ENCODE measurements at places on chromosomes 5 and 9.

GRCh38 chr5:44246986-44247385 lies 142.2 kb downstream of the FGF10 start:
- DNase-seq: no peak

- no peak for DNase-seq
These were observed 109.1 kb upstream of the RPS23 start for GRCh38 chr5:82387001-82387818.

DNA sequence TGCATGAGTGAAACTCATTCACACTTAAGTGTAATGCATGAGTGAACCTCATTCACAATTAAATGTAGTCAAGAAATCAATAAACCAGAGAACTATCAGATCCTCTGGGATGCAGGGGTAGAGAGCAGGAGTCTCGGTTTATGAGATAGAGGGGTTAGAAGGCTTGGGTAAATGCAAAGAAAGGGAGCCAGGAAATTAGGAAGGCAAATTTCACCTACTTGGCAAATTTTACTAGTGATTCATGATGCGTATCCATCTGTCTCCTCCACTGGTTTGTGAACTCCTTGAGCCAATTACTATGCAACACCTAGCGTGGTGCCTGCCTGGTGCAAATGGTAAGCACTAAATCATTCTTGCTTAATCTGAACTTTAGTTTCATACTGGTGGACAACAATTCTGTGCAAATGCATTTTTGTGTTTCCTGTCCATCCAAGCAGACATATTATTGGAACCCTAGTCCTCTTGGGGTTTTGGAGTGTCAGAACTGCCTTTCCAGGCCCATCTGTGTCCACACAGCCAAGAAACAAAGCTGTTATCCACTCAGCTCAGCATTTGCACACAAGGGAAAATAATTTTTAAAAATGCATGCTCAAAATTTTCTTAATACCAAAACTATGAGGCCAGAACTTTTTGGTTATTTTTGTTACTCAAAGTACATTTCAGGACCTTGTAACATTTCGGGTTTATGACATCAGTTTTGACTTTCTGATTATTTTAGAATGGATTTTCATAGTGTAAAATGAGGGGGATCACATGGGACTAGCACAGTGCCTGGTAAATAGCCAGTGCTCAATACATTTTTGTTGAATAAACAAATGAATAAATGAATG lies 5.2 kb downstream of the HAPLN1 start:
- no peak for DNase-seq

DNA sequence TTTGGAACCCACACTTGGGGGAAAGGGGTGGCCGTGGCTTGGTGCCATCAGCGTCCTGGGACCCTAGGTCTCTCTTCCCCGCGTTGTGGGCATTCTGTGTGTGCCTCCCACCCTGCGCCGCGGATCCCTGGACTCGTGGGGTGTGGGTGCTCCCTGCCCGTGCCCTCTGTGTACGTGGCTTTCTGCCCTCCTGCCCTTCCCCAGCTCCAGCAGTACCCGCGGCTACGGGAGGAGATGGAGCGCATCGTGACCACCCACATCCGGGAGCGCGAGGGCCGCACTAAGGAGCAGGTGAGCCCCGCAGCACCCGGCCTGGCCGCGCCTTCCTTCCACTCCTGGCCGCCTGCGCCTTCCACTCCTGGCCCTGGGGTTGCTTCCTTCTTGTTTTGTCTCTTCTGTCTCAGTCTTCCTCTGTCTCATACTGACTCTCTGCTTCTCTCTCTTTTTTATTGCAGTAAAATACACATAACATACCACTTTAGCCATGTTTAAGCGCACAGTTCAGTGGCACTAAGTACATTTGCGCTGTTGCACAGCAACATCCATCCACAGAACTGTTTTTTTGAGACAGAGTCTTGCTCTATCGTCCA lies 30.7 kb downstream of the DNM1 start:
- no peak for DNase-seq

DNA sequence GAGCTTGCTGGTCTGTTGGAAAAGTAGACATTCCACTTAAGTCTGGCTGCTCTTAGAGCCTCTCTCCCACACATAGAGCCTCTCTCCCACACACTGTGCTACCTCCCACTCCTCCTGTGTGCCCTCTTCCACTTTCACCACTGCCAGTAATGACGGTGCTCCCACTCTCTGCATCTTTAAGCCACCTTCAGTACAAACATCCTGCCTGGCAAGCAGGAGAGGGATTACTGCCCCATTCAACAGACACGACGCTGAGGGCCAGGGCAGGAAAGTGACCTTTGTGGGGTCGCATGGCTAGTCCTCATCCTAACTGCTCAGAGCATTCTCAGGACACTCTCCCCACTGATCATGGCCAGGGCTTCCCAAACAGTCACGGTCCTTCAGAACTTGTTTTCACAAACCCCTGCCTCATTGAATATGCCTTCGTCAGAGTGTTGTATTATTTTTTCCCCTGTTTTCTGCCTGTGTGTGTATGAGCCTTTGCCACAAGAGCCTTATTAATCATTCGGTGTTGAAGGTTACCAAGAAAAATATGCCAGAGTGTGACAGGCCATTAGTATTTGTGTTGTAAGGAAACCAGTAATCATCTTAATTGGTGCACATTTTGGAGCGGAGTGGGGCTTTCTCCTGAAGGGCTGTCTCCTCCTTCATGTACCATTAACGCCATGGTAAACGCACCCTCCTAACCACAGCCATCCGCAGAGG lies 87.1 kb upstream of the SAP30L start:
- DNase-seq: no peak

- DNase-seq: no peak
These were observed 671.3 kb upstream of the KLF4 start for GRCh38 chr9:108160706-108161355.

DNA sequence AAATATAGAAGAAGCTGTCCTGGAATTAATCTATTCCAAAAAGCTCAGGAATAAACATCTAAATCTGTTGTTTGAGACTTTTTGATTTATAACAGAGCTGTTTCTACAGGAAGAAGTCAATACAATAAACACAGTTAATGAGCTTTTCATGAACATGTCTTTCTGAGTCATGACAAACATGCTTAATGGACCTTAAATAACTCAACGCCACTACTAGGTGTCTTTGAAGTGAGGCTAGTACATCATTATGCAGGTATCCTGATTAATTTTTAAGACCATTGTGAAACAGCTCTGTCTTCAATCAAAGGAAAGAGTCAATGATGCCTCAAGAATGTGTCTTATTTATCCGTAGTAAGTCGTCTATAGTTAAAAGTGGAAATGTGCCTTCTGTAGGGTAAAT lies 131.6 kb downstream of the GABRB2 start:
- DNase-seq: no peak

DNA sequence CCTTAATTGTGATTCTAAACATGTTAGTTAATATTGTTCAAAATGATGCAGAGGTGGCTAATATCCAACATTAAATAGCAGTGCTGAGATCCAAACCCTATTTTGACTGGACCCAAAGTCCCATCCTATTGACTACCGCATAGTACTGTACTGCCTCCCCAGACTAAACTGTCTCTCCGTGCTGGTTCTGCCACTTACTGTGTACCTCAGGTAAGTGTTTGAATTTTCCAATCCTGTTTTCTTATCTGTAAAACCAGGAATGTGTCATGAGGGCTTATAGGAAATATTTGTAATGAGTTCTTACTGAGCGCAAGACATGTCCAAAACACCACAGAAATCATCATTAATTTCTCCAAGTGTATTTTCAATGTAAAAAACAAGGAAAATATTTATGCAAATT lies 209.2 kb upstream of the CD180 start:
- no peak for DNase-seq

GRCh38 chr5:359301-359897 lies 37.9 kb downstream of the AHRR start:
- DNase-seq: no peak

DNA sequence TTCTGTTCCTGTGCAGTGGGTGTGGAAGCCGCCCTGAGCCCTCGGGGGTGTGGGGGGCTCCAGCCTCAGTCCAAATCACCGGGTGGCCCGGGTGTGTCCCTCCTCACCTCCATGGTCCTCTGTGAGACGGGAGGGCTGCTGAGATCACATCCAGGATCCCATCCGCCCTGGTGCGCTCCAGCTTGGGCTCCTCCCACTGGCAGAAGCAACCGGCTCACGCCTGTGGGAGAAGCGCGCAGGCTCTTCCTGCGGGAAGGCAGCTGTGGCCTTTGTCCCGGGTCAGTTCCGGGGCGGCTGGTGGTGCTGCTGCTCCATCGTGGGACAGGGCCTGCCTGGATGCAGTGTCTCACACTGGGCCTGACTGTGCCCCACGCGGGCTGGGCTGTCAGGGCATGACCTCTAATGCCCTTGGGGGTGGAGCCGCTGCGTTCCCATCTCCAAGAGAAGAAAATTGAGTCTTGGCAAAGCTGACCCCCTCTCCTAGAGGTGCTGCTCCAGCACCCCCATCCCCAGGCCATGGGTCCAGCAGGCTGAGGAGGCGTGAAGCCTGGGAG lies 18.5 kb downstream of the OLFM1 start:
- DNase-seq: no peak

DNA sequence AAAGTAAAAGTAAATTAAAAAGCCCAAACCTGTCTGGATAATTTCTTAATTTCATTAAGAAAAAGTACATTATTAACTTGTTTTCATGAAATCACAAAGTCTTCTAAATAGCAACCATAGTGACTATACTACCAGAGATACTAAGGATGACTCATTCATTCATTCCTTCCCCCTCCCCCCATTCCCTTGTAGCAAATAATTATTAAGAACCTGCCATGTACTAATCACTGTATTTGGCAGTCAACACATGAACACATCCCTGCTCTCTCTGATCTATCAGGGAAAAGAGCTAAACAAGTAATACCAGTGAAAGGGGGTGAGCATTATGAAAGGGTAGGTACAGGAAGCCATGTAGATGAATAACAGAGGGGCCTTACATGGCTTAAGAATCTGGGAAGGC lies 203.9 kb downstream of the CWC27 start:
- DNase-seq: no peak

DNA sequence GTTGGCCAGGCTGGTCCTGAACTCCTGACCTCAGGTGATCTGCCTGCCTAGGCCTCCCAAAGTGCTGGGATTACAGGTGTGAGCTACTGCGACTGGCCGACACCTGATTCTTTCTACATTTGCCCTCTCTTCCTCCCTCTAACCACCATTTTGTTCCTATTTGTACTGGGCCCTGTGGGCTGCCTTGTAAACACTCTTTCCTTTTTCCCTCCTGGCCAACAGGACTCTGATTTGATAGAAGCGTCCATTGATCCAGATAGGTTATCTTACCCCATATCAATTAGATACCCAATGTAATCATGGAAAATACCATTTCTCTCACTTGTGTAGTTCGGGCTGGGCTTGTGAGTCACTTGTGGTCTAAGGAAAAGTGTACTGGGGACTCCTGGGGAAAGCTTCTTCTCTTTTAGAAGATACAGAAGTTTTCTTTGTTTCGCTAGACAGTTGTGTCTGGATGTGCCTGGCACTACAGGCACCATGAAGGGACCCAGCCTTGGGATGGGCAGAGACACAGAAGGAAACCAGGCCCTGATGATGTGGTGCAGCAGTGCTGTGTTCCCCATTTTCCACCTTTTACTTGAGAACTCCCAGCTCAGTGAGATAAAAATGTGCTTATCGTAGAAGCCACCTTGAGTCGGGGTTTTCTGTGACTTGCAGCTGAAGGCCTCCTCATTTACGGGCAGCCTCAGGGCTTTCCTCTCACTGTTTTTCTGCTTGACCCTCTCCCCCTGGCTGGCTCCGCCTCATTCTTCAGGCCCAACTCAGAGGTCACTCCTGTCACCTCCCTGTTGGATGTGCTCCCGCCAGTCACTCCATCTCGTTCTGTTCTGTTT lies 32.8 kb upstream of the CPEB4 start:
- DNase-seq: no peak

GRCh38 chr5:180157866-180158265 lies 51.1 kb downstream of the RASGEF1C start:
- no peak for DNase-seq
